Kidney epithelial cell (primary cell): ENCODE measurements at places on chromosomes 12 and 14.

- DNase-seq = no peak
Measured at GRCh38 chr12:56188778-56189098, 545 bp downstream of the SMARCC2 start.

GRCh38 chr12:52870361-52871290, 21.8 kb upstream of the KRT78 start:
- DNase-seq = no peak

DNA sequence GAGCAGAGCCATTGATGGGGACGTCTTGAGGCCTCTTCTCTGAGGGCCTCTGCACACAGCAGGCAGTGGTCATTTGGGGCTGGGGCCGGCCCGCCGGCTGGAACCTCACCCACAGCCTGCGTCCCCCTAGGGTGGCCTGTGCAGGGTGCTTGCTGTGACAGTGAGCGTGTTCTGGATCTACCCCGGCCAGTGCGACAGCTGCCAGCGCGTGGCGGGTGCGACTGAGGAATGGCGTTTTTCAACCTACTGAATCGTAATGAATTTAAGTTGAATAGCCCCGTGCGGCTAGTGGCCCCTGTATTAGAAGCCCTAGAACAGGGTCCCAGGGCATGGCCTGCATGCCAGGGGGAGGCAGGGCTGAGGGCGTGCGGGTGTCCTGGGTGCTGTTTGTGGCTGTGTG, 13.8 kb downstream of the RFLNA start:
- no peak for DNase-seq

GRCh38 chr12:28114488-28114887, 75.8 kb upstream of the CCDC91 start:
- DNase-seq = peak; percentile 10

DNA sequence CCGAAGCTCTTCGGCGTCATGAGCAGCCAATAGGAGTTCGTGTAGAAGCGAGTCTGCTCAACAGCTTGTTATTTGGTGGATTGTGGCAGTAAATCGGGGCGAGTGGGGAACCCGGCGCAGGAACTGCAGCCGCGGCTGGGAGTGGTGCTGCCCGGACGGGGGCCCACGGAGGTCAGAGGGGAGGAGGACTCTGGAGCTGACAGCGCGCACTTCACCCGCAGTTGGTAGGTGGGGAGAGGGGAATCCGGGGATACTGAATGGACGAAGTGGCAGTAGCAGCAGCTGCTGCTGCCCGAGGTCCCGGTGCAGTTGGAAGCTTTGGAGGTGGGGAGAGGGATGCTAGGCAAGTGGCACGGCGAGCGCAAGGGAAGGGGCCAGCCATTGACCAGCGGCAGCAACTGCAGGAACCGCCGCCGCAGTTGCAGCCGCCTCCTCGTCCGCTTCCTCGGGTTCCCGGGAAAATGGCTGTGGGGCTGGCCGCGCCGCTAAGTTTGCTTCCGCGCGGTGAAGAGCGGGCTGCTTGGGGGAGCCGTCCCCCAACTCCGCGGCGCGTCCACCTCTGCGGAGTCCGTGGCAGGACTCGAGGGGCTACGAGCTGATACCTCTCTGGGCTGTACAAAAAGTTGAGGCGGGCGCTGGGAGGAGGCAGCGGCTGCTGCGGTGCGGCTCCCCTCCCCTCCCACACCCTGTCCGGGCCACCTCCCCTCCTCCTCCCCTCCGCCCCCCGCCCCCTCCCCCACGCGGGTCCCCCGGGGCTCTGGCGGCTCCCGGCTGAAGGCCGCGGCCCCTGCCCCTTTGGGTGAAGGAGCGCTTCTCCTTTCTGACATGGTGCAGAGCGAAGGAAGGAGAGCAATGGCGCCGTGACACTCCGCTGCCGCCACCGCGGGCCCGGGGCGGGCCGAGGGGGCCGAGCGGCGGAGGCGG, at the start of gene ARID4A:
Gene ARID4A, plus strand, starts transcription at position 79 of the 924 bp plus-strand sequence. CDS start 1,300 bp downstream, outside the sequence.
- DNase-seq = no peak

DNA sequence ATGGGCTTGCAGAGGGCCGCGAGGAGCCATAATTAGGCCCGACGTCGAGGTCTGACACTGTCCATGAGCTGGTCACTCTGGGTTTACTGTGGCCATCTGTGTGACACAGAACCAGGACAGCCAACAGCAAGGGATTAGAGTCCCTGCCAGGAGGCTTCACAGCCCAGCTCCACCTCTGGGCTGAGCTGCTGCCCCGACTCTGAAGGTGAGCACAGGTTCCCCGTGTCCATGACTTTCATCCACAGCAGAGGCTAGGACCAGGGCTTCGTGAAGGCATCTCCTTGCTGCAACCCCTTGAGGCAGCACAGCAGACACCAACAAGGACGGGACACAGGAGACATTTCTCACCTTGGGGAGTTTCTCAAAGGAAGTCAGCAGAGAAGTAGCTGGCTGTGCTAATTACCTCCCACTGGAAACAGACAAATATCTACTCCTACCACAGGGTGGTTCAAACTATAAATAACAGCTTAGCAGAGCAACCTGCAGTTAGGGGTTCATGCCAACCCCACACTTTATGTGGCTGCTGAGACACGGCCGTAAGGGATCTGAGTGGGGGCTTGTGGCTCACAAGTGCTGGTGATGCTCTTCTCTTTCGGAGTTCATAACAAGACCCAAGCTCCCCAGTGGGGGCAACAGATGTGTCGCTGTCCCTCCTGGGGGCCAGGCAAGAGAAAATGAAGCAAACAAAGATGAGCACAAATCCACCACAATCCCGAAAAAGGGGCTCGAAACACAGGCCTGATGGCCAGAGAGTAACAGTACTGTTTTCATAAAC, 29.2 kb downstream of the ZFYVE21 start:
- no peak for DNase-seq

DNA sequence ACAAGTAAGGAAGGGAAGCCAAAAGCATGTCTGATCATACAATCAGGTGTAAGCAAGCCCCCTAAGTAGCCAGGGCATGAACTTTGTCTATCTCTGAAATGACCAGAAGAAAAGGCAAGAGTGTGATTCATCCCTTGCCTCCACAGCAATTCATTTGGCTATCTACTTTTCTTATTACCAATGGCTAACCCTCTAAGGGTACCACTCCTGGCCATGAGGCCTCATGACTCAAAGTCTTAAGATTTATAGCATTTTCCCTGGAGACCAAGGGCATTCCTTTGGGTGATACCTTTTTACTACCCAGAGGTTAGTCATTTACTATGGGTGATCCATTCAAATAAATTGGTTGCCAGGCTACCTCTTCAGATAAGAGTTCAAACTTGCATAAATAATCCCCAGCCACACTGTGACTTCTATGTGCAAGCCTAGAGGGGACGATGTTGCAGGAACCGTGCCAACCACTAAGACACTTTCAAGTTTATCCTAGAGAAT, 1.5 kb upstream of the LGALS3 start:
- DNase-seq = peak; percentile 82

GRCh38 chr12:60168441-60168840, 572.6 kb downstream of the SLC16A7 start:
- no peak for DNase-seq

GRCh38 chr12:48973941-48974673, 2.6 kb upstream of the WNT10B start:
- DNase-seq = no peak

DNA sequence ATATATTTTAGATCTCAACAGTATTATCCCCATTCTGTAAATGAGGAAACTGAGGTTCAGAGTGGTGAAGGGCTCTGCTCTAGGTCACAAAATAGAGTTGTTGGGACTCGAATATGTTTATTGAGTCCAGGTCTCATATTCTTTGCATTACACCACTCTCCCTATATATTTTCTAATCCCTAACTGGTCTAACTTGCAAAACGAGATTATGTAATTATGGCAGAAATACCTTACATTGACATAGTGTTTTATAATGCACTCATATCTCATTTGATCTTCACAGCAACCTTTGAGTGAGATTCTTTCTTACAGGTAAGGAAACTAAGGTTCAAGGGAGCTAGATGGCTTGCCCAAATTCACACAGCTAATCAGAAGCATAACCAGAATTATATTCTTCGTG, 106.9 kb upstream of the LRIG3 start:
- no peak for DNase-seq

- DNase-seq = no peak
Measured at GRCh38 chr12:65343801-65344200, 65.3 kb downstream of the MSRB3 start.

- peak; percentile 64 for DNase-seq
Measured at GRCh38 chr12:29796823-29797263, 13.1 kb upstream of the TMTC1 start.

DNA sequence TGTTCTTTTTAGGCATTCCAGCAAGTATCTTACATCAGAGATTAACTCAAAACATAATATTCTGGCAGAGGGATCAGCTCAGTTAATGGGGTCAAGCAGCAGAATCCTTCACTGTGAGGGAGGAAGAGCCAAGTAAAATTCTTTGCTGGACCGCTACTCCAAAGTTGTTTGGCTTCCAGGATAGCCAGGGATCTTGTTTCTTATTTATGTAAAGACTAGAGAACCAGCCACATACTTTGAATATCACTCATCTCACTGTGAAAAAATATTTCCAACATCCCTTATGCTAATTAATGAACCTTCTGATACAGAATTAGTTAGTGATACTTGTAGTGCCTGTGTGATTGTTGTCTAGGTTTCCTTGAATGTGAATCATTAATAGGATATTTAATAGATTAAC, 94.2 kb downstream of the PLEKHA5 start:
- no peak for DNase-seq

GRCh38 chr14:102779574-102780315, 2.5 kb downstream of the TRAF3 start:
- DNase-seq = no peak

- no peak for DNase-seq
Measured at GRCh38 chr14:65173973-65174693, 71.8 kb upstream of the MAX start.

DNA sequence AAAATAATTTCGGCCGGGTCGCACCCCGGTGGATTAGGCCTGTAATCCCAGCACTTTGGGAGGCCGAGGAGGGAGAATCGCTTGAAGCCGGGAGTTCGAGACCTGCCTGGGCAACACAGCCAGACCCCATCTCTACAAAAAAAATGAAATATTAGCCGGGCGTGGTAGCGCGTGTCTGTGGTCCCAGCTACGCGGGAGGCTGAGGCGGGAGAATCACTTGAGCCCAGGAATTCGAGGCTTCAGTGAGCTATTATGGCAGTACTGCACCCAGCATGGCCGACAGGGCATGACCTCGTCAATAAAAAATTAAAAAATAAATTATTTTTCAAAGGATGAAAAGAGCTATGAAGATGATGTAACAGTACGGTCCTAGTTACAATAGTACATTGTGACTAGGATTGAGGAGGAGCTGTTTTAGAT, 523 bp downstream of the GTF2H3 start:
- DNase-seq = no peak

DNA sequence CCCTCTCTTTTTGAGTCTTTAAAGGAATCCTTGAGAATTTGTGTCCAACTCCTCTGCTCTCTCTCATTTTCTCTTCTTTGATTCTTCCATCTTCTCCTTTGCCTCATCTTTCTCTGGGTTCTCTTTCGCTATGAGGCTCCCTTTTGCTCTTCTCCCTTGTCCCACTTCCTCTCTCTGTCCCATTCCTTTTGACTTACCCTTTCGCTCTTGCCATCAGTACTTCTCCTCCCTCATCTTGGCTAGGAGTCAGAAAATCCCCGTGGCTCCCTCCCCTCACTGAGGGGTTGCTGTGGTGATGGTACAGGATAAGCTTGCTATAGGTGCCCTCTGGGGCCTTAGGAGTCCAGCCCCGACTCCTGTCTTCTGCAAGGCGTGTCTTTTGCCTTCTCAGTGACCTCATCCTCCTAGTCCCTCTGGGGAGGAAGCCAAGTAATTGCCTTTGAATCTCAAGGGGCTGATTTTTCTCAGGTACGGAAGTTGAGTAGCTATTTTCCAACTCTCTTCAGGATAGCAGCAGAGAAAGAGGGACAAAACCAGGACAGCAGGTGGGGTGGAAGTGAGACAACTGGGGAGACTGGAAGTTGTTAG, 6.4 kb downstream of the PDE1B start:
- DNase-seq = no peak

GRCh38 chr12:70186436-70186835, 56.8 kb upstream of the CNOT2 start:
- no peak for DNase-seq

- no peak for DNase-seq
Measured at GRCh38 chr12:96302687-96303310, 97.4 kb downstream of the CDK17 start.

GRCh38 chr14:36874396-36875138, 212.9 kb downstream of the PAX9 start:
- DNase-seq = no peak

DNA sequence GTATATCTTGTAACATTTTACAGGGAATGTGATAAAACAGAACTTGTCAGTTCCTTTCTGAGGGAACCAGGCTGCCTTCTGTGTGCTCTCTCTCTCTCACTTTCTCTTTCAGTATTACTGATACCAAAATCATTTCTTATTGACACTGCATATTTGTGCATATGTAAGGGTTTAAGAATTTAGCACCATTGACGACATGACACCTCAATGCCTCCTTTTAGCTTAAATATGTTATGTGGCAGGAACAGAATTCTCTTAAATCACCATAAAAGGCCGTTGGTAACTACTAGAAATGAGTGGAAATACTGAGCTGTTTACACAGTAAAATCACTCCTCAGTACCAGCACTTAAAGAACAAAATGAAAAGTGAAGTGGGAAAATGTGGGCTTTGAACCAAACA, 457.7 kb upstream of the SYT1 start:
- DNase-seq = no peak

GRCh38 chr14:103130965-103131364, 7.7 kb downstream of the TNFAIP2 start:
- no peak for DNase-seq

- no peak for DNase-seq
Measured at GRCh38 chr14:35355981-35356841, 48.3 kb downstream of the NFKBIA start.

GRCh38 chr12:79557690-79558315, 133.0 kb downstream of the PAWR start:
- DNase-seq = no peak

DNA sequence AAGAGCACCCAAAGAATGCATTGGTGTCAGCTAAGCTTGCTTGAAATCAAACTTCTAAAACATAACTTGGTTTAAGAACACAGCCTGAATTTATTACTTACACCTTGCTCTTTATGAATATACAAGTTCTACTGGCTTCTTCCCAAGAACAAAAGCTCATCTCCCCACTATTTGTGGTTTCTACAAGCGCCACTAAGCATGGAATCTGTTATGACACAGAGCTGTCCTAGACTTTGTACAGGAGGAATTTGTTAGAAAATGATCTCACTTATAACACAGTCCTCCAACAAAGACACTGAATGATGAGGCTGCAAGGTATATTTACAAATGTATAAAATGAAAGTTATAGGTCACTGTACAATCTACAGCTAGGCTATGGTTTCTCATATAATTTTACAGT, 452.1 kb downstream of the BCAT1 start:
- peak; percentile 48 for DNase-seq

GRCh38 chr12:96057986-96058553, 22.7 kb upstream of the LTA4H start:
- DNase-seq = no peak

- DNase-seq = no peak
Measured at GRCh38 chr14:79709573-79709972, 501.7 kb downstream of the DIO2 start.

- DNase-seq = no peak
Measured at GRCh38 chr14:97723819-97724218, 926.6 kb downstream of the VRK1 start.

- no peak for DNase-seq
Measured at GRCh38 chr14:69268223-69268622, 8.3 kb downstream of the GALNT16 start.
